Small intestine (tissue), 16 donors: ENCODE measurements at places on chromosomes 16 and 17. TPM values are rescaled to one million over a fixed set of nuclear protein-coding genes. Genes with fewer than 3 reads are reported as not detected.

The OR2C1 gene
- polyA plus RNA-seq = not detected

The TCAP gene
- 5.4 TPM for polyA plus RNA-seq

The AOC3 gene
- polyA plus RNA-seq = 3.2 TPM

The CCNF gene
- polyA plus RNA-seq = 0.89 TPM

The ANKS3 gene
- polyA plus RNA-seq = 15.2 TPM

The ALOX15 gene
- polyA plus RNA-seq = 0.49 TPM

The PTX4 gene
- polyA plus RNA-seq = 0.04 TPM

The MEOX1 gene
- 7.1 TPM for polyA plus RNA-seq

The KRT27 gene
- 0.03 TPM for polyA plus RNA-seq

The MFAP4 gene
- polyA plus RNA-seq = 108 TPM

The HOXB6 gene
- 17.5 TPM for polyA plus RNA-seq

The KLHL10 gene
- polyA plus RNA-seq = not detected

The RAD51C gene
- 19.1 TPM for polyA plus RNA-seq

The CLEC19A gene
- polyA plus RNA-seq = not detected

The TMEM204 gene
- polyA plus RNA-seq = 23.8 TPM

The MIS12 gene
- 11.1 TPM for polyA plus RNA-seq

The PERCC1 gene
- not detected for polyA plus RNA-seq

The VMO1 gene
- polyA plus RNA-seq = 6.9 TPM

The TPPP3 gene
- polyA plus RNA-seq = 24.4 TPM

The C1QL1 gene
- 5.4 TPM for polyA plus RNA-seq

The MT1A gene
- 240 TPM for polyA plus RNA-seq

The SRL gene
- 3.2 TPM for polyA plus RNA-seq

The IRX6 gene
- not detected for polyA plus RNA-seq

The NPIPB12 gene
- 114 TPM for polyA plus RNA-seq

The KRT9 gene
- not detected for polyA plus RNA-seq

The SMIM22 gene
- polyA plus RNA-seq = 1,710 TPM

The NOL3 gene
- 10.3 TPM for polyA plus RNA-seq

The SLC13A2 gene
- polyA plus RNA-seq = 320 TPM

The MMP15 gene
- polyA plus RNA-seq = 67.3 TPM

The CA5A gene
- not detected for polyA plus RNA-seq

The HOXB13 gene
- not detected for polyA plus RNA-seq

The KIF1C gene
- polyA plus RNA-seq = 141 TPM

The STX1B gene
- polyA plus RNA-seq = 0.64 TPM

The AXIN1 gene
- polyA plus RNA-seq = 26.6 TPM

The MYO15A gene
- polyA plus RNA-seq = 0.22 TPM

The NKD1 gene
- 2.3 TPM for polyA plus RNA-seq

The CLEC10A gene
- polyA plus RNA-seq = 0.45 TPM

The HOXB3 gene
- 5.7 TPM for polyA plus RNA-seq

The PRR15L gene
- 388 TPM for polyA plus RNA-seq

The RGS11 gene
- 0.49 TPM for polyA plus RNA-seq

The CDRT4 gene
- polyA plus RNA-seq = 24.3 TPM

The TP53TG3B gene
- not detected for polyA plus RNA-seq
